Foreskin fibroblast (primary cell): ENCODE measurements at places on chromosomes 1 and 21.

GRCh38 chr21:42343963-42344510 is 6.8 kb downstream of the TFF2 start:
- DNase-seq = no peak

DNA sequence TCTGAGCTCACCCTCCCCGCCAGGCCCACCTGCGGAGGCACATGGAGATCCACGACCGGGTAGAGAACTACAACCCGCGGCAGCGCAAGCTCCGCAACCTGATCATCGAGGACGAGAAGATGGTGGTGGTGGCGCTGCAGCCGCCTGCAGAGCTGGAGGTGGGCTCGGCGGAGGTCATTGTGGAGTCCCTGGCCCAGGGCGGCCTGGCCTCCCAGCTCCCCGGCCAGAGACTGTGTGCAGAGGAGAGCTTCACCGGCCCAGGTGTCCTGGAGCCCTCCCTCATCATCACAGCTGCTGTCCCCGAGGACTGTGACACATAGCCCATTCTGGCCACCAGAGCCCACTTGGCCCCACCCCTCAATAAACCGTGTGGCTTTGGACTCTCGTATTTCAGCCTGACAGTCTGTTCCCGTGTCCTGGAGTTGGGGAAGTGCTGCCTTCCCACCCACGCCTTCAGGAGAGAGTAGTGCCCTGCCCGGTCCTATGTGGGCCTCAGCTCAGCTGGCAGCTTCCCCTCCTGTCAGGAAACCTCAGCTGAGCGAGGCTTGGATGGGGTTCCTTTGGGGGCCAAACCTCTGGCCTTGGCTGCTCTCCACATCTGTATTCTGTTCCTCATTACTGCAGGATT is 9.2 kb downstream of the ZBTB48 start:
- peak; percentile 28 for DNase-seq

GRCh38 chr1:119686661-119687060 is 25.1 kb upstream of the PHGDH start:
- peak; percentile 25 for DNase-seq

DNA sequence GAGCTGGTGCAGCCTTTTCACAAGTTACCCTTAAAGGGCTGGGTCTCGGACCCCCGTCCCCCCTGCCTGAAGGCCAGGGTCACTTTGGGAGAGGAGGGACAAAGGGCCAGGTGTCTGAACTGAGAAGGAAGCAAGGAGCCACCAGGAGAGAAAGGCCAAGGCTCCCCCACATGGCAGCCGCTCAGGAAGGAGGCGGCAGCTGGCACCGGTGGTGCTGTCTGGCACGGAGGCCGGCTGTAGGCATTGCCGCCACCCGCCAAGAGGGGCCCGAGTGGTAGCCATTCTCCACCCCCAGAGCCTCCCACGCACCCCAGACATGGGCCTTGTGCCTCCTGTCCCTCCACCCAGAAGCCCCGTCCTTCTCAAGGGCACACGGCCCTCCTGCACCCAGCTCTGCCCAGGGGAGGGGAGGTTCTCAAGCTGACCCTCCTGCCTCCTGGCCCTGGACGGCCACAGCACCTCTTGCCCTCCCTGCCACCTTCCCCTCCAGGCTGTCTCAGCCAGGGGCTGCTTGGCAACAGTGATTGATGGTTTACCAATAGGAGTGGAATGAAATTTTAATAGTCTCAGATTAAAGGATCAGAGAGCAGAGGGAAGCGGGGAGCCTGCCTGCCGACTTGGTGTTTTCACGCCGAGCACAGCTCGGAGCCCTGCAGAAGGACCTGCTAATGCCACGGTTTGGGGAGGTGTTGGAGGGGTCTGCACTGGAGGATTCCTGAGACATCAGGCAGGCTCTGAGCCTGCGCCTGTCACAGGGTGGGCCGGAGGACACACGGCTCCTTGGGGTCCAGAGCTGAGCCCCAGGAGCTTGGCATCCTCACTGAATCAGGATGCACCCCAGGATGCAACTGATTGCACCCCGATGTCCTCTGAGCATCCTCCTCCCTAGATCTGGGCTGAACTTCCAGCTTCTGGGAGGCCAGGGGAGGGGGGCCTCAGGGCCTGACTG is 211.9 kb upstream of the VAMP3 start:
- DNase-seq = no peak

DNA sequence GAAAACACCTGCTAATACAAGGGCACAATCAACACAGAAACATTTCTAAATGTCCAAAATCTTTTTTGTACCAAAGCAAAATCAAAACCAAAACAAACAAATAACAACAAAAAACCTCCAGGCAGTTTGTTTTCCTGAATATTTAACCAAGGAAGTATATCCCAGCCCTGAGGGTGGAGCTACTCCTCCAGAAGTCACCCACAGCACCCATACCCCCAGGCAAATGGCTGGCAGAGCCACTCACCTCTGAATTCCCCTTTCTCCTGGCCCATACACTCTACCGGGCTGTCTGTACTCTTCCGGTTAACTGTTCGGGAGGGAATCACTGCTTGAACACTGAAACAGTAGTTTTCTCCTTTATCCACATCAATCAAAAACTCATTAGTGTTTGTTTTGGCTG is 9.5 kb downstream of the F3 start:
- peak; percentile 45 for DNase-seq

GRCh38 chr1:205328476-205328875 is 6.9 kb upstream of the NUAK2 start:
- no peak for DNase-seq

- DNase-seq = no peak
These were observed 2.6 kb downstream of the FAAH start for GRCh38 chr1:46396441-46397398.
